Left lung (tissue), 14 donors: ENCODE measurements at places on chromosomes 4 and X. TPM values are rescaled to one million over a fixed set of nuclear protein-coding genes. Genes with fewer than 3 reads are reported as not detected.

DNA sequence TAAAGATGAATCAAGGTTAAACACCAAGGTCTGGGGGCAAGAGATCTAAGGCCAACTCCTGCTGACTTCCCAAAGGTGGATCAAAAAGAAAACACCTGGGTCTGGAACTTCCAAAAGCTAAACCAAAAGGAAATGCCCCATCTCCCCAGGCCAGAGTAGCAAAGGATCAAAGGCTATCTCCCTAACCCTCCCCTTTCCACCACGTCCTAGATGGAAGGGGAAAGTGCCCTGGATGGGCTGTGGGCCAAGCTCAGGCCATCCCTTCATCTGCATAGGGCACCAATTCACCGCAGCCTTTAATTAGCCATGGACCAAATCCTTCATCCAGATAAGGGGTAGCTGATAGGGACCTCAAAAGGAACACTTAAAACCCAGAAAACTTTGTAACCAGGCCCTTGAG, 100.2 kb downstream of the WDFY3 start:
- DNase-seq, result no peak

GRCh38 chr4:127629371-127629770, 3.4 kb upstream of the INTU start:
- DNase-seq, result no peak

DNA sequence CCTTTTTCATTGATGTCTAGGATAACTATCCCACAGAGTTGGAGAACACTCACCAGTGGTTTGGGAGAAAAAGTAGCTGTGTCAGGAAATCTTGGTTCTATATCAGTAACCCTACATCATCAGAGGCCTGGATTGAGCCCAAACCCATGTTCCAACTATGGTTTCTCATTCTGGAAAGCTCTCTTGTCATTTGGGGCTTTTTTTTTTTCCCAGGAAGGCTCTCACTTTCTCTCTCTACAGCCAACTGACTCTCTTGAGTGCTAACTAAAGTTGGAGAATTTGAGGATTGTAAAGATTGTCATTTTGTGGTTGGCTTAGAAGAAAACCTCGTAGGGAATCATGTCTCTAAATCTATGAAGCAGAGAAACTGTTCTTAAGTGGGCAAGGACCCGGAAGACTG, 228.2 kb upstream of the DIPK2B start:
- no peak for DNase-seq

DNA sequence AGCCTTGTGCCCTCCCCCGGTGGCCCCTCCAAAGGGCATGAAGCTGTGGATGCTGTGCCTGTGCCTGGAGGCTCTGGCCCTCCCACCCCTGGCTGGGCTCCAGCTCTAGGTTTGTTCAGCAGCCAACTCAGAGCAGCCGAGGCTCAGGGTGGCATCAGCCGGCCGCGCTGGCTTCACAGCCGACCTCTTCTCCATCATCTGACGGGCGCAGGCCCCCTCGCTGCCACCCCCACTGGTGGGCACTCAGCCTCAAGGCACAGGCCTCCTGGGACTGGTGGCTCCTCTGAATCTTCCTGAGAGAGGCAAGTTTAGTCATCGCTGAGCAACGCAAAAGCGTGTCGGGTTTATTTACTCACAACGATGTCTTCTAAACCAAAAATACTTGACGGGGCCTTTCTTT, 46.0 kb downstream of the PCGF3 start:
- DNase-seq, result peak; percentile 58

DNA sequence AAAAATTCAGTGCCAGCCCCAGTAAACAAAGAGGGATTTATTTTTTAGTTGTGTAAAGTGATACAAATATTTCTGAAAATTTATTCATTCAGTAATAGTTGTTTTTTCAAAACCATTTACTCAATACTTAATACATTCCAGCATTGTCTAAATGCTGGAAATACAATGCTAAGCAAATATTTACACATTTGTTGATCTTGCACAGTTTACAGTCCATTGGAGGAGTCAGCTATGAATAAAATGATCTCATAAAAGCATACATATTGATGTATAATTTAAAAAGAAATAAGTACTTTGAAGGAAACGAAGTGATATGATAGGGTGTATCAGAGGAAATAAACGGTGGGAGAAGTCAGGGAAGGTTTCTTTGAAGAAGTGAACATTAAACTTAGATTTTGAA, 1942.1 kb upstream of the ADGRL3 start:
- DNase-seq, result no peak

DNA sequence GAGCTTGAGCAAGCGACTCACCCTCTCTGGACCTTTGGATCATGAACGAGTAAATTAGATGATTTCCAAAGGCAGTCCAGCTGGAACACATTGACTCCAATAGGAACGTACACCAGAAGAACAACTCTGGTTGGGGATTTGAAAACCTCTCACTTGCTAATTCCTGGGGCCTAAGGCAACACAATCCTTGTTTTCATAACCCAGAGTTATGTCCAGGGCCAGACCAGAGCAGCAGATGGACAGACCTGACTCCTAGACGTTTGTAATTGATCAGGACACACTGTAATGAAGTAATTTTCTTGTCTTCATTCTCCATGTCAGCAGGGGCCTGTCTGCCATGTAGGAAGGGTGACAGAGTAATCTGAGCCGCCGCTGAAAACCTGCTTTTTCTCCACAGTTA, 283.9 kb downstream of the IDS start:
- no peak for DNase-seq

DNA sequence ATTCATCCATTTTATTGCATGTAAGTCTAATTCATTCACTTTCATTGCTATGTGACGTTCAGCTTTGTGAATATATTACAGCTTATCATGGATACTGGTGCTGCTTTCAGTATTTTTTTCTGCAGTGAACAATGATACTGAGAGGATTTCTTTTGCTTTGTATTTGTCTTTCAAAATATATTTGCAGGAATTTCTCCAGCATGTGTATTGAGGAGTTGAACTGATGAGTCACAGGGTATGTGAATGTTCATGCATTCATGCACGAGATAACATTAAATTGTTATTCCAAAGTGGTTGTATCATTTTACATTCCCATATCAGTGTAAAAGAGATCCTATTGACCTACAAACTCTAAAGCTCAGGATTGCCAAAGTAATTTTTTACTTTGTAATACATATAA, 283.8 kb upstream of the ARSJ start:
- DNase-seq, result no peak

DNA sequence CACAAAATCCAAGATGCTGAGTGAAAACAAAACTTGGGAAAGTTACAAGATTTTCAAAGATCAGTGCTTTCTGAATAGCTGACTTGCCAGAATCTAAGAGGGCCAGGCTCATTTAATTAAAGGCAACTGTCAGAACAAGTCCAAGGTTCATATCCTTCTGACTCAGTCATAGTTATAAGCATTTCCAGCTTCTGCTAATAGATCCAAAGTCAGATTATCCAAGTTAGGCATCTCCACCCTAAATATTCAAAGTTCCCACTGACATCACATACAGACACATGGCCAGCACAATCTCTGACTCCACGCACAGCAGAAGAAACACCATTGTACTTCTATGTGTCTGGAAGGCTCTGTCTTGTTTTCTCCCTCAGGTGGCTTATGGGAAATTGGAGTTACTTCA, 41.8 kb downstream of the GASK1B start:
- DNase-seq, result no peak

DNA sequence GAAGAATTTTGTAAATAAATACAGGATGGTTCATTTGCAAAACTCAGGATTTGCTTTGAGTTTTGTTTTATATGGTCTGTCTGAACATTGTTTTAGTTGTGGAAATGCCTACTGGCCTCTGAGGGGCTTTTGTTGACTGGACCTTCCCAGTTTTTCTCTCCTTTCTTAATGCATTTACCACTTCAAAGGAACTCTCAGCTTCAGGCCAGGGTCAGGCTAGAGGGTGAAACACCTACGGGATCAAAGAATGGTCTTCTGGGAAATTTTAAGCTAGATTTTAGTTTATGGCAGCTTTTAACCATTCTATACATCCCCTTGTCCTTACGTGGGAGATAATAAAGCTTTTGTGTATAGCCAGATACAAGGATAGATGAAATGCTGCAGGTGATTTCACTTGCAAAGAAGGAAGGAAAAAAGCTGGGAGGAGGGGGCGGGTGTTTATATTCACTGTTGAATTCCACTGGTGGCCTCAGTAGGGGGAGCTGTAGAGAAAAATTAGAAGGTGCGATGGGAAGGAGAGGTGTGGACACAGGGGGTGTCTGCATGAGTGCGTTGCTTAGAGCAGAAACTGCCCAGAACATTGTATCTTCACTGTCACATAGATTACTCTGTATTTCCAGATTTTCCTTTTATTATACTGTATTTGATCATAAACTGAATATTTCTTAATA, 151.8 kb downstream of the TSPAN5 start:
- DNase-seq, result no peak

GRCh38 chr4:110085131-110085530, 113.3 kb downstream of the ELOVL6 start:
- no peak for DNase-seq

GALNTL6 gene
- not detected for polyA plus RNA-seq

RASL11B gene
- polyA plus RNA-seq, result 20.5 TPM

CT83 gene
- not detected for polyA plus RNA-seq

DNA sequence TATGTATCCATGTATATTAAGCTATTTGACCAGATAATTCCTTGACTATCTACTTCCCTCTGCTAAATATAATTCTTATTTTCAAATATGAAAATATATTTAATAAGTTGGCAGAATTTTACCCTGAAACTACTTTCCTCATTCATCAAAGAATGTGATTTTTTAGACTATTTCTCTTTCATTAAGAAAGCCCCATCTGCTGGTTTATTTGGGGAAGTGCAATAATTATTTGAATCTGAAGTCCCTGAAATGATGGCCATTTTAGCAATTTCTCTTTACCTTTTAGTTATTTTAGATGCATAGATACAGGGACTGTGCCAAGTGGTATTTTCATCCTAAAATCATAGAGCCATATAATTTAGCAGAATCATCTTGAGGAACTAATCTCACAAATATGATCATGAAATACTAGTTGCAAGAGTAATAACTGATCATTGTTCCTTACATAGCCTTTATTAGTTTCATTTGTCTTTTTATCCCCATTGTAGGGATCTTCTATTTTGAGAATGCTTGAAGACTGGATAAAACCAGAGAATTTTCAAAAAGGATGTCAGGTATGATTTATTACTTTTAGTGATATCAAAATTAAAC, 39.0 kb downstream of the ENPEP start:
- DNase-seq, result no peak

MTCP1 gene
- 20.7 TPM for polyA plus RNA-seq

DNA sequence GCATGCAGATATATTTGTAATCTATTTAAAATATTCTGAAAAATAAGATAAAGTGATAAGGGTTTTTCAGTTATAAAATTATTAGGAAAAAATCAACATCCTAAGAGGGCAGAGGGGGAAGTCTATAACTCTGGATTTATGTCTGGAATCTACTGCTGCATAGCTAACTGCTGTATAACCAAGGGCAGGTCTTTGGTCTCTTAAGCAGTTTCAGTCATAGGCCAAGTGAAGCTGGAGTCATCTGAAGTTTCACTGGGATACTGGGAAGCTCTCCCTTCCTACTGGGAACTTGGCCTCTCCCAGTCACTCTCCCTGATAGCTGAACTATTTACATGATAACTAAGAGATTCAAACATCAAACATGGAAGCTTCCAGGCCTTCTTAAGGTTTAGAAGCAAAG, 1409.9 kb upstream of the PCDH7 start:
- no peak for DNase-seq

ERVMER34-1 gene
- polyA plus RNA-seq, result 2.7 TPM

GRCh38 chr4:181224852-181225251, 1018.4 kb upstream of the TENM3 start:
- DNase-seq, result no peak

CDKL2 gene
- polyA plus RNA-seq, result 2.2 TPM

DNA sequence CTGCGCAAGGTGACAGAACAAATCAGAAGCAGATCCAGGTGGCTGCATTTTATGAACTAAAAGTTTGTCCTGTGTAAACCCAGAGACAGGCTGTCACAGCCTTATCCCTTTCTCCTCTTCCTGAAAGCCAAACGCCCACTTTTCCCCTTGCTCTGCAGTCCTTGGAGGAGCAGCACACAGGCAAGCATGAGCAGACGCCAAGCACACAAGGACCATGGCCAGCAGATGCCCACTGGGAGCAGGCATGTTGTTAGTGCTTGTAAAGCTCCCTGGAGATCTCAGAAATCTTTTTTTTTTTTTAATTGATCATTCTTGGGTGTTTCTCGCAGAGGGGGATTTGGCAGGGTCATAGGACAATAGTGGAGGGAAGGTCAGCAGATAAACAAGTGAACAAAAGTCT, 11.5 kb upstream of the HOPX start:
- no peak for DNase-seq

DNA sequence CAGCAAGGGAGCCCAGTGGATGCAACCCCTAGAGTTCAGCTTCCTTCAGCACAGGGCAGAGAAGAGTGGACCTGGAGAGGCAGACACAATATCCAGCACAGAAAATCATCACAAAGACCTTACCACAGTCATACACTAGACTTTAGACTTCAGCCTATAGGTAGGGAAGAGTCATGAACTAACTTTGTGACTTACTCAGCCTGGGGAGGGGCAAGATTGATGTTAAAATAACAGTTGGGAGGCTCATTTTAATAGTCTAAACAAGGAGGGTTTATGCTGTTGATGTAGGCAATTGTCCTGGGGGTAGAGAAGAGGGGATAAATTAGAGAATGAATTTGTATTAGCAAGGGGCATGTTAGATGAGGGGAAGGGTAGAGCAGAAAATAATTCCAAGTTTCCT, 124.2 kb downstream of the SOWAHB start:
- no peak for DNase-seq

RAB33A gene
- 0.90 TPM for polyA plus RNA-seq

NLGN3 gene
- polyA plus RNA-seq, result 5.7 TPM

TECRL gene
- 0.04 TPM for polyA plus RNA-seq

GRCh38 chr4:111631215-111631999, 513.8 kb upstream of the FAM241A start:
- DNase-seq, result no peak

- no peak for DNase-seq
Observed at GRCh38 chr4:54678826-54679225, 21.1 kb downstream of the KIT start.

RXFP1 gene
- polyA plus RNA-seq, result 6.2 TPM

- DNase-seq, result no peak
Observed at GRCh38 chrX:47751670-47752069, 85.0 kb upstream of the ZNF81 start.

DNA sequence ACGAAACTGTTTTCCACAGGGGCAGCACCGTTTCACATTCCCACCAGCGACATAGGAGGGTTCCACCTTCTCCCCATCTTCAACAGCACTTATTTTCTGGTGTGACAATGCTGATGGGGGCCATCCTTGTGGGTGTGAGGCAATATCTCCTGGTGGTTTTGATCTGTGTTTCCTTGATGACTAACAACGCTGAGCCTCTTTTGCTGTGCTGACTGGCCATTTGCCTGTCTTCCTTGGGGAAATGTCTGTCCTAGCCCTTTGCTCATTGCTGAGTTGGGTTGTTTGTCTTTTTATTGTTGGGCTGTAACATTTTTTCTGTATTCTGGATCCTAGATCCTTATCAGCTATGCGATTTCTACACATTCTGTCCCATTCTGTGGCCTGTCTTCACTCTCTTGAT, 33.7 kb downstream of the ATP2B3 start:
- DNase-seq, result no peak

MAGEC2 gene
- not detected for polyA plus RNA-seq
